ENCODE measurements at places on chromosomes 5 and 9.

DNA sequence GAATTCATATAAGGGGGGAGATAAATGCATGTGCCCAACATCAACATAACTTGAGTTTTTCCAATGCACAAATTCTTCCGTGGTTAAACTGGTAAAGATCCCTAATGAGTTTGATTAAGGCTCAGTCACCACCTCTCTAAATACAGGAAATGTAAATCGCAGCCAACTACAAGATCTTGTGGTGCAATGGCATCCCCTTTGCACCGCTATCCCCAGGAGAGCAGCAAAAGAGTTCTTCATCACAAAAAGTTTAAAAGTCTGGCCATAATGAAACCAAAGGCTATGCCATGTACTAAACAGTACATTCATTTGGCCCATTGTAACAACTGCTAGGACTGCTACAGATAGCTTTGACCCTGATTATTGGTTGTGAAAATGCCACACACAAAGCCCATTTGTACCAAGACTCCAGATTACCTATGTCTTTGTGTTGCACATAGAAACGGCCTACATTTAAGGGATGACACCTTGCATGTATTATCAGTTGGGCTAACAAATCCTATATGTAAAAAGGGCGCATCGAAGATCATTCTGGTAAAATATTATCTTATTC is 44.5 kb downstream of the ZNF608 start:
- DNase-seq, result no peak

DNA sequence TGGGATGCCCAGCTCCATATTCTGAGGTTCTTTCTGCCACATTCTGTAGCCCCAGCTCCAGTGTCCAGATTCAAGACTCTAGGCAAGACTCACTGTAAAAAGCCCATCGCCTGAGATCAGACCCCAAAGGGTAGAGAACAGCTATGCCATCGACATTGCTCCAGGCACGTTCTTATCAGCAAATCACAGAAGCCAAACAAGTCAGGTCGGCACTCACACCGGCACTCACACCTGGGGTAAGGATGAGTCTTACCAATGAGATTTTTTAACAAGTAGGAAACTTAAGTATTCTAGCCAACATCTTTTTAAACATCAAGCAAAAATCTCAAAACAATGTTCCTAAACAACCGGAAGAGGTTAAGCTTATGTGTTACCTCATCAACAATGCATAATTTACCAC is 2.4 kb downstream of the CDKN2AIPNL start:
- no peak for DNase-seq

DNA sequence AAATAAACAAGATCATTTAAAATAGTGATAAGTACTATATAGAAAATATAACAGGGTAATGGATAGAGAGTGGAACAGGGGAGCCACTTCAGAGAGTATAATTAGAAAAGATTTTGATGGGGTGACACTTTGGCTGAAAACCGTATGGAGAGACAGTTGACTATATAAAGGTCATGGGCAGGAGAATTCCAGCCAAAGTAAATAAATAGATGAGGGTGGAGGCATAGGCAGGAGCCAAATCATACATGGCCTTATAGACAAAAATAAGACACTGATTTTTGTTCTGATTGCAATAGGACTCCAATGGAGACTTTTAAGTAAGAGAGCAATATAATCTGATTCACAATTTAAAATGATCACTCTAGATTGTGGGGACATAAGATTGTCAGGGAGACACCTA is 37.5 kb upstream of the NUDT12 start:
- no peak for DNase-seq

DNA sequence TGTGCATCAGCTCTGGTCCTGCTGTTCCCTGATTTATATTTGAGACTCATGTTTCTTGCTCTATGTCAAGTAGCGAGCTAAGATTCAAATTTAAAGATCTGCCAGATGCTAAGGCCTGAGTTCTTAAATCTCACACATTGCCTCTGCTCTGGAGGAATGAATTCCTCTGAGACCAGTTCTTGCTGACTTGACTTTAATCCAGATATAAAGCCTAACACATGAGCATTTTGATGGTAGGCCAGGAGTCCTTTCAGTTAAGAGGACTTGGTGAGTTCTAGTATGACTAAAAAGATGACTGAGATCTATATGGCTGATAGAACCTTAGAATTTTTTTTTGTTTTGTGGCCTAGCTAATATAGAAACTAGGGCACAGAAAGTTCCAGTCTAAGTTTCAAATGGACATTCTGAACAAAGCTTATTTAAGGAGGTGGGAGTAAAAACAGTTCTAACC is 1.3 kb upstream of the INIP start:
- DNase-seq, result no peak

DNA sequence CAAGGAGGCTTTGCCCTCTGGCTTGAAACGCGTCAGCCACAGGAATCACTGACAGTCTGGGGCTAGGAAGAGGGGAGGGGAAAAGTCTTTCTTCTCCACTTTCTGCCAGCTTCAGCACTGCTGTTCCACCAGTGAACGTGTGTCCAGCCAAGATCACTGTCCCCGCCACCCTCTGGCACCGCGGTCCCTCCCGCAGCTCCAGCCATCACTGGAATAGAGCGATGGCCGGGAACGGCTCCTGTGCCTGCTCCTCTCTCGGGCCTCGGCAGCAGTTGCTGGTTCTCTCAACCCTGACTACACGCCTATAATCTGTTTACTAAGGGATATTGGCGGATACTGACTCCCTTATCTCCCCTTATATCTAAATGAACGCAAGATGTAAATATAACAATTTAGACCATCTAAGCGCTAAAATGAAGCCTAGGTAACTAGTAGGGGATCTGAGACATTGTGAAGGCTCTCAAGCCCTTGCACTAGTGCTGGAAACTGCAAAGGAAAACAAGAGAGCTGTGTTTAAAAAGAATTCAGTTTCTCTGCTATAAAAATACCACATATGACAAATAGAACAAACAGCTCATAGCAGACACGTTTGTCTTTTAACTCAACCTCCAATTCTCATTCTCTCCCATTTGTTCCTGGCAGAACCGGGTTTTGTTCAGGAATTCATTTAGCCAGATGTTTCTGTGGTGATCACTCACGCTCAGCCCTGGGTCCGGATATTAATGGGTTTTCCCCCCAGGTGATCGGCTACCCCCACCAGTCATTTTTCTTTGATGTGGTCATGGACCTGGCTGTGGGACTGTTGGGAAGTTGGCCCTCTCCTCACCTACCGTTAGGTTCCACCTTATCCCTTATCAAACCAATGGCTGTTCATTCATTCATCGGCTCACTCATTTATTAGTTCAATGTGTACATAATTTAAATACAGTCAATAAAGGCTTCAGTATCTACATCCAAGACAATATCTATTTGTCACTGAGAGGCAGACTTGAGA is 149.8 kb downstream of the MED10 start:
- no peak for DNase-seq

- no peak for DNase-seq
These were observed 20.6 kb downstream of the SLC38A9 start for GRCh38 chr5:55691265-55692105.

GRCh38 chr9:15576350-15577050 is 23.7 kb downstream of the CCDC171 start:
- DNase-seq, result no peak

GRCh38 chr9:131999692-132000551 is 79.7 kb downstream of the MED27 start:
- no peak for DNase-seq

DNA sequence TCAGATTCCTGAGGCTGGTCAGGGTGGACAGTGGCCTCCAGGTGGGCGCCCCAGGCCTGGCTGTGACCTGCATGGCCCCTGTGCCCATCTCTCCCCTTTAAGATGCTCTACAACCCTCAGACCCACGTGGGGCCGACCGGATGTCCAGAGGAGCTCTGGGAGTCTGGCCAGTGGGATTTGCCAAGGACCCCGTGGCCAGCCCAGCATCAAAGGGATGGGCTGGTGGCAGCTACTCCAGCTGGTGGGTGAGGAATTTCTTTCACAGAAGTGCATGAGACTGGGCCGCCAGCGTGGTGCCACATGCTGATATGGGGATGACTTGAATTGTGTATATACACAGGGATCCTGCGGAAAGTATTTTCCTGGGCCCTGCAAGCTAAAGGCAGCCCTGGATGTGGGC is 94.7 kb upstream of the SARDH start:
- DNase-seq, result no peak

DNA sequence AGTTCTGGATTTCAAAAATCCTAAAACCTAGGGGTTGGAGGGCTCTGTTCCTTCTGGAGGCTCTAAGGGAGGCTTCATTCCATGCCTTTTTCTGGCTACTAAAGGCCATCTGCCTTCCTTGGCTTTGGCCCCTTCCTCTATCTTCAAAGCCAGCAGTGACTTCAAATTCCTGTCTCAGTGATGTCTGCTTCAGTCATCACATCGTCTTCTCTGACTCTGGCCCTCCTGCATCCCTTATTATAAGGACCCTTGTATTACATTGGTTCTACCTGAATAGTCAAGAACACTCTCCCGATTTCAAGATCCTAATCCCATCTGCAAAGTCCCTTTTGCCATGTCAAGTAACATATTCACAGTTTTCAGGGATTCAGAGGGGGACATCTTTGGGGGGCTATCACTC is 60.3 kb downstream of the GNA14 start:
- DNase-seq, result no peak

DNA sequence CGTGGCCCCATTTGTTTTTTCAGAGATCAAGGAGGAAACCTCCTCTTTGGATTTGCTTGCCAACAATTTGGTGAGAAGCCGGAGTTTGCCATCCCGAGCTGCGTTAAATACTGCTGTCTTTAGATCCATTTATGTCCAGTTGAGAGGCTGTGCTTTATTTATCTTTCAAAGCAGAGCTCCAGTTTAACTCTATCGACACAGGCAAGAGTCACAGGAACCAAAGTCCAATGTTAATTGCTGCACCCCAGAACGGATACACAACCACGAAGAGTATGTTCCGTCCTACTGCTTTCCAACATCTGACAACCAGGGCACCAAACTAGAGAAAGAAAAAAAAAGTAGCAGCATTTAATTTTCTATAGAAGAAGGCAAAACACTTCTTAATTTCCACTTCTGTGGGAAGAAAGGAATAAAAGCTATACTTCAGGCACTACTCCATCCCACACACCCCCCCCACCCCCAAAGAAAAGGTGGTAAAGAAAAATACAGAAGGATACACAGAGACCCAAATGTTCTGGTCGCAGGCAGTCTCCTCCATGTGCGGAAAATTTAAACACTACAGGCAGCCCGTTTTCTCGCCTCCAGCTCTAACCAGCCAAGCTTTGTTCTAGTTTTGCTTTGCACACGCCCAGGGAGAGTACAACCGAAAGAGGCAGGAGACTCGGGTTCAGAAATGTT is 1.1 kb downstream of the FEM1C start:
- DNase-seq, result no peak

- DNase-seq, result no peak
These were observed 127.7 kb downstream of the NR3C1 start for GRCh38 chr5:143275512-143276363.

GRCh38 chr9:129570450-129571297 is 50.2 kb downstream of the C9orf50 start:
- DNase-seq, result no peak

DNA sequence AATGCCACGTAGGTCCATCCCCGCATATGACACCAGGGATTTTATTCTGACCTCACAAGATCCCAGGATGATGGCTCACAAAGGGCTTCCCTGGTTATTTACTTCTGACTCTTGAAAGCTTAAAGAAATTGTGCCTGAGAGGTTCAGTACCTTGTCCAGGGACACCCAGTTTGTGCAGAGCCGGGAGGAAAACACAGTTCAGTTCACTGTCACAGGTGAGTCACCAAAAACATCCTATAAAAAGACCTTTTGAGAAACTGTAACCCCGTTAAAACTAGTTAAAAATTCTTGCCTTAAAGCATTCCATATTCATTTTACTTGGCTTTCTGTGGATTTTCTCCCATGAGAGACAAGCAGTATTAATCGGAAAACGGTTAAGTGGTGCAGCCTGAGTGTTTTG is 56.6 kb downstream of the ZNF510 start:
- no peak for DNase-seq

DNA sequence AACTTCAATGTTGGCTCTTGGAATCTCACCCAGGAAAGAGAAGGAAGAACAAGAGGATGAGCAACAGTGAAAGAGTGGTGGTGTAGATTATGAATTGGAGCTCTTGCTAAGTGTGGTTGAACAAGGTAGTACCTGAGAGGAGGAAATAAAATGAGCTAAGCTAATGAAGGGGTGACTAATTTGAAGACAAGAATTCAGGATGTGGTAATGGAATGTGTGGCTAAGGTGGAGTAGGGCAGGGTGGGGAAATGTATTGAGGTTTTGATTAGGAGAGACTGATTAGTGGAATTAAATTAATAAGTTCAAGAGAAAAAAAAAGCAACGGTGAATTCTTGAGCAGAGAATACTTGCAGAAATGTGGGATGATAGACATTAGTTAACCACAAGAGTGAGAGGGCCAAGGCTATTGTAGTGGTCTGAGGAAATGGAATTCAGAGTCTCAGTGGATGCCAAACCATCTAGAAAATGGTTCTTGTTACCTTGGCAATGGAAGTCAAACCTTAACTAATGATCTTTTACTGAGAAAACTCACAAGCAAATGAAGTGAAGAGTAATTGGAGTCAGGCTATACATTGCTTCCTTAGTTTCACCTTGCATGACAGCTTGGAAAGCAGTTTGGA is 648.3 kb upstream of the ZNF608 start:
- no peak for DNase-seq

DNA sequence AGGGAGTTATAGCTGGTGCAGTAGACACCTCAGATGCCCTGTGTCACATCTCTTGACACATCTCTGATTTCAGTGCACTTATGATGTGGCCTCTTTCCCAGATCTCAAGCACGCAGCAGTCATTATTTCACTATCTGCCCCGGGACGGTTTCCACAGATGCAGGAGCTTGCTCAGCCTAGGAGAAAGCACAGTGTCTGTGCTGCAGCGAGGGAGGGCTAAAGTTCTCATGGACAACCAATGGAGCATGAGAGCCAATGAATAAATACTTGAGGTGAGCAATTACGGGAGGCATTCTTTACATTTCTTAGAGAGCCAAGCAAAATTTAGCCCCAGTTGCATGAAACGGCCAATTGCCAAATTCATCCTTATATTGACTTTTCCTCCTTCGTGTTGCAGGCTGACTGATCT is 7.4 kb upstream of the MOB3B start:
- DNase-seq, result no peak

DNA sequence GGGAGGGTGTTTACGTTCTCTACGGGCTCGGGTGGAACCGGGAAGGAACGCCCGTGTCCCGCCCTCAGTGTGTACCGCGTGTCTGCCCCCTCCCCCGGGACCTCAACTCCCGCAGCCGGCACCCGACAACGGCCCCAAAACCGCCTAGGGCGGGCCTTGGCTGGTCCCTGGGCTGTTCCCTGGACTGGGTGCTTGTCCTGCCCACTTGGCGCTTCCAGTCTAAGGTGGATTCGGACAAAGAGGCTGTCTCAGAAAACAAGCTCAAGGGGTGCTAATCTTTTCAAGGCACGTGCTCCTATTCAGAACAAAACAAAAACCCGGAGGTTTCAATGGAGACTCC is 379 bp upstream of the CLK4 start:
- DNase-seq, result no peak

All from activated CD4-positive, CD25-positive, alpha-beta regulatory T cell (primary cell).